PC-9 (cell line): ENCODE measurements at places on chromosomes 11 and 22. TPM values are rescaled to one million over a fixed set of nuclear protein-coding genes. Genes with fewer than 3 reads are reported as not detected.

DNA sequence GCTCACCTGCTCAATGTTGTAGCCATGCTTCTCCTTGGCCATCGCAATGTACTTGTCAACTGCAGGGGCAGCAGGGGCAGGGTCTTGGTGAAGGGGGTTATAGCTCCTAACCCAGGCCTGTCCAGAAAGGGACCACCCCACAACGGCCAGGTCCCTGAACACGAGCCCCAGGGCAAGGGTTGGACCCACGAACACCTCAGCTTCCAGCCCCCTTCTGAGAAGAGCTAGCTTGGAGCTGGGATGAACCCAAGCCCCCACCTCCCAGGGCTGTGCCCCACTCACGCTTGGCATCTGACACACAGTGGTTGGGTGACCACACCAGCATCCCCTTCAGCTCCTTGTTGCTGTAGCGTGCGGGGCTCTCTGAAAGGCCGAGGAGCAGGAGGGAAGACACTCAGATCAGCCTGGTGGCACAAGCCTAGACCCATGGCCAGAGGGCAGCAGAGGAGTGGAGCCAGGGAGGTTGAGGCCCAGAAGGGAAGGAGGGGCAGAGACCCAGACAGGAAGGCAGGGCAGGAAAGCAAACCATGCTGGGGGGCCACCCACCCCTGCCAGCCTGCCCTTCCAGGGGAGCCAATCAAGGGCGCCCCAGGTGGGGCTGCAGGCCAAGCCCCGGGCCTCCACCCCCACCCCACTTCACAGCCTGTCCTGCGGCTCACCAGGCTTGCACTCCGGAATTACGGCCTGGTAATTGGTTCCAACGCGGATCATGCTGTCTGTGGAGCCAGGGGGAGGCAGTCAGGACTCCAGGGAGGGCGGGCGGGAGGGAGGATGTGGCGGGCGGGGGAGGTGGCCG lies 1.9 kb downstream of the RCOR2 start:
- H3K27me3 ChIP-seq, result no peaks in the 10 kb centered on the region
- no peak overlapping the region for H3K4me3 ChIP-seq
- H3K27ac ChIP-seq, result no peak overlapping the region
- no peaks in the 10 kb centered on the region for H3K36me3 ChIP-seq

- no peak overlapping the region for H3K27ac ChIP-seq
- H3K27me3 ChIP-seq, result no peaks in the 10 kb centered on the region
- no peaks in the 10 kb centered on the region for H3K36me3 ChIP-seq
- no peak for DNase-seq
- no peaks in the 10 kb centered on the region for H3K4me1 ChIP-seq
- no peak overlapping the region for H3K4me3 ChIP-seq
Measured at GRCh38 chr11:85539029-85539689, 88.0 kb downstream of the DLG2 start.

- peaks cover 25% of the 10 kb centered on the region for H3K36me3 ChIP-seq
- peak overlapping the region; percentile 88 for H3K4me3 ChIP-seq
- peak overlapping the region; percentile 44; the same call in 1 of the 2 replicates for H3K27ac ChIP-seq
- no peaks in the 10 kb centered on the region for H3K27me3 ChIP-seq
Measured at GRCh38 chr22:45164270-45165088, 754 bp downstream of the NUP50 start.

DNA sequence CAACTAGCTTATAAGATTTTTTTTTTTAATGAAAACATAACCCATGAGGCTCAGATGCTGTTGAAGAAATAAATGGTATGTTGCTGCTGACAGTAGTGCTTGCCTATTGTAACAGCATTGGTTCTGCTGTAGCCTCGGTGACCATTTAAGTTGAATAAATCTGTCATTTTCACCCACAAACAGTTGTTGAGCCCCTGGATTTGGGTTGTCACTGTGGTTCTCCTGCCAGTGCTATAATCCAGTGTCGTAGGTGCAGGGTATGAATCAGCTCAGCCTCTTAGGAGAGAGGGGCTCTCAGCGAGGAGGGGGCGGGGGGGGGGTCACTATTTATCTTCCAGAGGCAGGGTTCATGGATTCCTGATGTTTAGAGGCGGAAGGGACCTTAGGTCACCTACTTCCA lies 49.9 kb upstream of the HORMAD2 start:
- H3K4me3 ChIP-seq, result no peak overlapping the region
- no peaks in the 10 kb centered on the region for H3K27me3 ChIP-seq
- no peak overlapping the region for H3K27ac ChIP-seq
- H3K4me1 ChIP-seq, result peaks cover 10% of the 10 kb centered on the region
- DNase-seq, result no peak

TCN1 gene
- 1.4 and 2.0 TPM in 2 replicates for total RNA-seq

DNA sequence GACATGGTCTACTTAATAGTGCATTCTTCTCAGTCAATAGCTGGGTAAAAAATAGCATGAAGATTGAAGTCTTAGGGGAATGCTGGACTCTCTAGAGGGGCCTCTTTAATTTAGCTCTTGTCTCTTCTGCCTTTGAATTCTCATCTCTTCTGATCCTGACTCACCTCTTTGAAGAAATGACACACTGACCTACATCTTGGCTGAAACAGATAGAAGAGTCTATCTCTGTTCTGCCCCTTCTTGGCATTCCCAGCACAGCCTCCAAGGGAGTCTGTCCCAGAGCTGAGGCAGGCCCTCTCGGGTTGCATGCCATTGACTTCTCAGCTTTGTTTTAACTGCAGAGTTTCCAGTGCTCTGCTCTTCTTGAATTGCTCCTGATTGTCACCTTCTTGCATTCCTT lies 55.7 kb downstream of the PTPRJ start:
- no peaks in the 10 kb centered on the region for H3K27me3 ChIP-seq
- peaks cover 22% of the 10 kb centered on the region for H3K4me1 ChIP-seq
- no peak overlapping the region for H3K27ac ChIP-seq
- peak; percentile 21 for DNase-seq
- H3K4me3 ChIP-seq, result no peak overlapping the region

DNA sequence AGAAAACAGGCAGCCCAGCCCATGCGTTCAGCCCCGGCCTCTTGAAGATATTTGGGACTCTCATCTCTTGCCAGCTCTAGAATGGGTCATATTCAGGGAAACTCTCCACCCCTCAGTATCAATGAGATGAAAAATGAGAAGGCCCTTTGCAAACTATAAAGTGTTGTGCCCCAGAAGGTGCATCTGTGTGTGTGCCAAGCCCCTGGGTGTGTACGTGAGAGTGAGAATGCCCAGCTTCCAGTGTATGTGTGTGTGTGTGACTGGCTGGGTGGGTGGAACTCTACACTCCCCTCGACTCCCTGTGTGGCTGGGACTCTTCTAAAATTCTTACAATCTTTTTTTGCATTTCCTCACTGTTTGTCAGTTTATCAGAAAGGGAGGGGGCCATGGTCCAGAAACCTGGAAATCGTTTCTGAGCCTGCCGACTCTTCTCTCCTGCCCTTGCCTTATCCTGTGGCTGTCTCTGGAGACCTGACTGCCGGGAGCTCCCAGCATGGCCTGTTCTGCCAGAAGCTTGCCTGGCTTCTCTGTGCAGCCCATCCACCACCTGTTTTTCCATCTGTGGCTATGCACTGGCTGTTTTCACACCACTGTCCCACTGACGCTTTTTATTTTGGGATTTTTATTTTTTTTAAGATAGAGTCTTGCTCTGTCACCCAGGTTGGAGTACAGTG lies 1.2 kb downstream of the P2RY6 start:
- no peak for DNase-seq
- no peaks in the 10 kb centered on the region for H3K27me3 ChIP-seq
- peaks cover 64% of the 10 kb centered on the region for H3K4me1 ChIP-seq
- peak overlapping the region; percentile 85 for H3K27ac ChIP-seq
- H3K36me3 ChIP-seq, result peaks cover 21% of the 10 kb centered on the region
- H3K4me3 ChIP-seq, result peak overlapping the region; percentile 80

DNA sequence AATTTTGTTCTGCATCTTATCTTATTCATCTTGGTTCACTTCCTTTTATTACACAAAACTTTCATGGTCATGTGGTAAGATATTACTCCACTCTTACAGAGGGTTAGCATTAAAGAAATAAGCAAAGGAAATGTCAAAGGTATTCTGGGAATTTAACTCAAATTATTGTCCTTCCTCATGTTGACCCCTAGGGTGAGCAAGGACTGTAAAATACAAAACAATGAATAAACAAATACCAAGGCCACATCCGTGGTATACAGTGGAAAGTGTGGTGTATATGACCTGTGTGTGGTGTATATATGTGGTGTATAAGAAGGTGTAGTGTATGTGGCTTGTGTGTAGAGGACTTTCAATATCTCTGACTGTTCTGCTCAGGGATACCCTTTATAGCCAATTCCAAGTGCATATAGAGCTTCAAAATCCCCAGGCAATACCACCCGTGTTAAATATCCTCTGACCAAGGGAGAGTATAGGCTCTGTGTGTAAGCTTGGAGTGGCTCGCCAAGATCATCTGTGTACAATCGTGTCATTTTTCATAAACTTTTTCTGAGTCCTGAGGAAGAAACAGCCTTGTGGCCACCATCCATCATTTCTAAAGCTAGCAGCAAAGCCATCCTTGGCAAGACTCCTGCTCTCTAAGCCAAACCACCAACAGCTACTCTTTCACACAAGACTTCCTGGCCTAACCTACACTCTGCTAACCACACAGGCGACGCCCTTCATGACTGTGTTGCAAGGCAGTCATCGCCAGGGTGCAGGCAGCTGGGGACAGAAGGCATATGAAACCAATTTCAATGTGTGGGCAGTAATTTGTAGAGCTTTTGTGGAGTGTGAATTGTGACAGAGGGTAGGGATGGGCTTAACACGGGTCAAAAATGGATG lies 548.0 kb downstream of the ETS1 start:
- no peaks in the 10 kb centered on the region for H3K4me1 ChIP-seq
- H3K36me3 ChIP-seq, result no peaks in the 10 kb centered on the region
